ENCODE measurements at places on chromosomes 2 and 18.

DNA sequence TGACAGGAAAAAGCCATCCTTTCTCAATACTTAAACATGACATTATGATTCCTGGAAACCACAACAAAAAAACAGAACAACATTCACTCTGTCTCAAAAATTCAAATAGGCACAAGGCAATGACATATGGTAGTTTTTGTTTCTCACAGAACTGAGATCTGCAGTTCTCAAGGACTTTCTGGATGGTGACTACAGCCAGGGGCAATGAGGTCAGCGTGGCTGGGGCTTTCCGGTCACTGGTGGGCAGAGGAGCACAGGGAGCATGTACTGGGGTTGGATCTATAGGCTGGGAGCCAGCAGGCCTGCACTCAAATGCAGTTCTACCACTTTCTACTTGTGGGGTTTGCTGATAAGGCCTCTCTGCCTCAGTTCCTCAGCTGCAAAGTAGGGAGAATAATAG, 72.0 kb downstream of the CTAGE1 start:
- no peak for DNase-seq

GRCh38 chr2:239290618-239291474, 110.0 kb downstream of the HDAC4 start:
- DNase-seq: no peak

DNA sequence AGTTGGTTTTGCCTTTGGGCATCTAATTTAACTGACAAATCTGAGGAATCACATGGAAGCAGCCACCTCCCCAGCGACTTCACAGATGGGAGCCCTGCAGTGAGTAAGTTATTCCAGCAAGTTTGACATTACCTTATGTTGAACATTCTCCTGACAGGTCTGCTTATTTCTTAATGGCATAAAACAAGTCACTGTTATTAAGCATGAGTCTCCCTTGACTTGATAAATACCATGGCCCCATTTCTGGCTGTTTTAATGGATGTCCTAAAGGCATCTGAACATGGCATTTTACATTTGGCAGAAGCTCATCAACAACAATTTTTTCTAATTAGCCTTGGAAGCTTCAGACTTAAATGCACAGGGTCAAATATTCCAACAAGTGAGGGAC, 92.6 kb upstream of the CREB1 start:
- DNase-seq: no peak

DNA sequence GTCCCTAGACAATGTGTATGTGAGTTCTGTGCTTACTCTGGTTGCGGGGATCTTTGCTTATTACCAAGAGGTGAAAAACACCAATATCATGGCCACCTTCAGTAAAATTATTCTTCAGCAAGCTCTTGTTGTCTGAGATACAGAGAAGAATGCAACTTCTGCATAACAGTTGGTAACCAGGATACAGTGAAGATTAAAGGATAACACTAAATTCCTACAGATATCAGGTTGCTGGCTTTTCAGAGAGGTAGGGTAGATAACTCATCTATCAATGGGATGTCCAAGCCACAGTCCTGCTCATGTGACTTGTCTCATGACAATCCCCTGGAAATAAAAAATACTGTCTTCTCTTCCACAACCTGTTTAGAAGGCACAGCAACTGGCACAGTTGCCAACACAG, 308.5 kb downstream of the TNS1 start:
- no peak for DNase-seq

DNA sequence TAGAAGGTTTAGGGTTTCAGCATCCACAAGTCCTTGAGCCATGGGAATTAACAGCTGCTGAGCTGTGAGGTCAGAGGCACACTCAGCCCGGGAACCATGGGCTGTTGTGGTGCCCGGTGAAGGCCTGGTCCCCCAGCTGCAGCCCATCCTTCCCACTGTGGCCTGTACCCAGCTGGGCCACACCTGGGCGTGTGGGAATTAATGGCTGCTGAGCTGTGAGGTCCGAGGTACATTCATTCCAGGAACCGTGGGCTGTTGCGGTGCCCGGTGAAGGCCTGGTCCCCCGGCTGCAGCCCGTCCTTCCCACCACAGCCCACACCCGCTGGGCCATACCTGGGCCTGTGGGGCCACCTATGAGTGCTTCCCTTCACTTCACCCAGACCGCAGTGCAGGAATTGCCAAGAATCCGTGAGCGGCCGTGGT, 25.2 kb downstream of the TMEM18 start:
- no peak for DNase-seq

DNA sequence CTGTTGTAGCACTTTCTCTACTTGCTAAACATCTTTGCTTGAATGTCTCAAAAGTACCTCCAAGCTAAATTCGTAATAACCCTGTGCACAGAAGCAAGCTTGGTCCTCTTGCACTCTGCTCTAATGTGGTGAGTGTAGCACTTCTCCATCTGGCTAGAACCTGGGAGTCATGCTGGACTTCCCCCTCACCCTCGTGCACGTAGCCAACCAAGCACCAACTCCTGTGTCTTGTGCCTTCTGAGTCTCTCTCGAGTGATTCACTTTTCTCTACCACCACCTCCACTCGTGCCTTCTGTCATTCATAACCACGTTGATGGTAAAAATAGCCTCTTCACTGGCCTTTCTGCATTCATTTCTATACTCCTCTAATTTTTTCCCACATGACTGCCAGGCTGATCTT, 91.9 kb upstream of the KCNE4 start:
- DNase-seq: no peak

DNA sequence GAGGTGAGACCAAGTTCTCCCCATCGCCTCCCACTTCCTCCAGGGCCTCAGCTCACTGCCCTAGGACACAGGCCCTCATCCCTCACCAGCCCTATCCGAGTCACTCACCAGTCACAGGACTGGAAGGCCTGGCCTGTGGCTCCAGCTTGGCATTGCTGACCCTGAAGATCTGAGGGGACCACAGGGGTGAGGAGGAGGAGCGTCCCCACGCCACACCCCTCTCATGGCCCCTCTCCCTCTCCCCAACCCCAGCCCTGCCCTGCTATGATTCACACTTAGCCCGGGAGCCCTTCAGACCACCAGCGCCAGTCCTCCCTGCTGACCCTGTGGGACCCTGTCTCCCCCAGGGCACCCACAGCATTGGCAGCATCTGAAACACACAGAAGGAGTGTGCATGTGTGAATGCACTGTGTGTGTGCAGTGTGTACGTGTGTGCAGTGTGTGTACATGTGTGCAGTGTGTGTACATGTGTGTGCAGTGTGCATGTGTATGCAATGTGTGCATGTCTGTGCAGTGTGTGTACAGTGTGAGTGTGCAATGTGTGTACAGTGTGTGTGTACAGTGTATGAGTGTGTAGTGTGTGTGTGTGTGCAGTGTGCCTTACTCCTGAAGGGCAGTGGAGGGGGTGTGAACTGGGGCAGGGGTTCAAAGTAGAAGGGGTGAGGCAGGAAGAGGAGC, 29.4 kb upstream of the ANKRD62 start:
- no peak for DNase-seq

GRCh38 chr2:228799208-228799588, 471.9 kb downstream of the PID1 start:
- no peak for DNase-seq

DNA sequence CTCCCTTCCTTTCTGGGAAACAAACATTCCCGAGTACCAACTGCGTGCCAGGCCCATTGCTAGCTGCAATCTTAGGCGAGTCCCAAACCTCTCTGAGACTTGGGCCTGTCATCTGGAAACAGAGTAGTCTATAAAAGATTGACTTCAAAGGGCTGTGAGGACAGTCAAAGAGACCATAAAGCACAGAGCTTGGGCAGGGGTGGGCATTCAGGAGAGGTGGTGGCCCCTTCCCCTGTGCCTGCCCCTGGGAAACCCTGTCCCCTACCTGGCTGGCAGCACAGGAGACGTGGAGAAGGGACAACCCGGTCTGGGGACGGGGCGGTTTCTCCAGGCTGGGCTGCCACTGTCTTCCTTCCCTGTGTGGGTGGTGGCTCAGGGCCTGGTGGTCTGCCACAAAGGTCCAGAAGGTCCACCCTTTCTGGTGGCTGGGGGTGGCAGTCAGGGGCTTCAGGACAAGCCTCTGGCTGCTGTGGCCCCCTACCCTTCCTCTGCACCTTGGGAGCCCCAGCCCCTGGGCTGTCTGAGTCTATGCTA, 33.9 kb upstream of the FOSL2 start:
- DNase-seq: no peak

DNA sequence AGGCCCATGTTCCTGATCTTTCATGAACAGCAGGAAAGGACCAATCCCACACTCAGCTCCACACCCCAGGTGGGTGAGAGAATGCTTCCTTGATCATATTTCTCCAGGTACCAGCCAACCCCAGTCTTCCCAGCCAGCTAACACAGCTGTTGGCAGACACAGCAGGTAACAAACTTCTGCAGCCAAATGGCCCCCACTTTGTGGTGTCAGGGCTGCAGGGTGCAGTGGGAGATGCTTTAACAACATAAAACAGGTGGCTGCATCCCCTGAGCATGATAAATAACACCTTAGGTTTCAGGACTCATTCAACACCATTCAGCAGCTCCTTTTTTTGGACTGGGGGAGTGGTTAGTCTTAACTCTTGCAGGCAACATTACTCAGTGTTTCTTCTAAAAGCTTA, 76.7 kb upstream of the ACAA2 start:
- no peak for DNase-seq

GRCh38 chr2:106537791-106538191, 50.6 kb downstream of the CD8B2 start:
- no peak for DNase-seq

Data from cortex of kidney (tissue), 1 donor.